ENCODE measurements at places on chromosomes 5 and 9.
A peak's percentile ranks its signal among the peaks of the same experiment; 100 is the strongest.

DNA sequence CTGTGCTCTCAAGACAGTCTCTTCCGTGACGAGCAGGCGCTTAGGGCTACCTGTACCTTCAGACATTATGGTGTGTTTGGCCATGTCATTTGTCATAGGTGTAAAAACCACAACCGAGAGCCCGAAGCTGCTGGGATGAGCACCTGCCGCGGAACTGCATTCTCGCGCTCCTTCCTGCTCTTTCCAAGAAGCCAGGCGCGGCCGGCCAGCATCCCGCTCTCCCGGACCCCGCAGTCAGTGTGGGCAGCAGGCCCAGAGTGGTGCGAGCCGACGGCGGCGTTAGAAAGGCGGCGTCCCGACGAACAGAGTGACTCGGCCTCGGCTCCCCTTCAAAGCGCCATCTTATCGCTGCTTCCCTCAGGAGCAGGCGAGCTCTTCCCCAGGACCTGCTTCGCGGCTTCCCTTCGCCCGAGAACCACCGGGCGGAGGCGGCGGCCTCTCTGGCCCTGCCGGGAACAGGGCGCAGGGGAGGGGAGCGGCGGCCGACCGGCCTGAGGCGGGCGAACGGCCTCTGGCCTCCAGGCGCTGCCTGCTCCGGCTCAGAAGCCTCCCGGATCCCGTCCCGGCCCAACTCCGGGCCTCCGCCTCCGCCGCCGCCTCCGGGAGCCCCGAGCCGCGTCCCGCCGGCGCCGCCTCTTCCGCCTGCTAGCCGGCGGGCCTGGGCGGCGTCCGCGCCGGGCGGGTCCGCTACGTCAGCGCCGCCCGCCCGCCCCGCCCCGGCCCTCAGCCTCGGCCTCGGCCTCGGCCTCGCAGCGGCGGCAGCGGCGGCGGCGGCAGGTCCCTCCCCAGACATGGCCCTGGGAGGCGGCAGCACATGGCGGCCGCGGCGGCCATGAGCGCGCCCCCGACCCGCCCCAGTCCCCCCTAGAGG, at the start of gene FAM120A:
Gene FAM120A (plus strand): TSS at position 741 of the 871 bp plus-strand sequence. CDS start 231 bp downstream, outside the sequence.
- DNase-seq = peak; percentile 83

- peak; percentile 89 for DNase-seq
Observed at GRCh38 chr9:71762900-71763653, 5.2 kb downstream of the CEMIP2 start.

DNA sequence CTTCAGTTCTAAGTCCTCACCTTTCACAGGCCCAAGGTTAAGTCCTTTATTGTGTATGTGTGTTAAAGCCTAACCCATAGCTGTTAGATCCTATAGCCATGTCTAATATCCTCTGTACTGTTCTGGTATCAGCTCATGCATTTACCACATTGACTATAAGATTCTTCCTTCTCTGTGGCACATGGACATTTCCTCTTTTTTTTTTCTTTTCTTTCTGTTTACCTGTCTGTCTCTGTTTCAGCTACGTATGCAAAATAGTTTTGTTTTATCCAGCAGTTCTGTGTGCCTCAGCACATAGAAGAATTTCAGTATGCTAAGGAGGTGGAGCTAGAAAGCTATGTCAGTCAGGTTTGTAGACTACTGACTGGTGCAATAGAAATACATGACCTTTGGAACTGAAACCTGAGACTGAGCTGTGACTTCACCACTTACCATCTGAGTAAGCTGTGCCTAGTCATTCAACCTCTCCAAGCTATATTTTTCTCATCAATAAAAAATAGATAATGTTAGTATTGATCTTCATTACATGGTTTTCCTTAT, 155.6 kb upstream of the VLDLR start:
- peak; percentile 25 for DNase-seq

DNA sequence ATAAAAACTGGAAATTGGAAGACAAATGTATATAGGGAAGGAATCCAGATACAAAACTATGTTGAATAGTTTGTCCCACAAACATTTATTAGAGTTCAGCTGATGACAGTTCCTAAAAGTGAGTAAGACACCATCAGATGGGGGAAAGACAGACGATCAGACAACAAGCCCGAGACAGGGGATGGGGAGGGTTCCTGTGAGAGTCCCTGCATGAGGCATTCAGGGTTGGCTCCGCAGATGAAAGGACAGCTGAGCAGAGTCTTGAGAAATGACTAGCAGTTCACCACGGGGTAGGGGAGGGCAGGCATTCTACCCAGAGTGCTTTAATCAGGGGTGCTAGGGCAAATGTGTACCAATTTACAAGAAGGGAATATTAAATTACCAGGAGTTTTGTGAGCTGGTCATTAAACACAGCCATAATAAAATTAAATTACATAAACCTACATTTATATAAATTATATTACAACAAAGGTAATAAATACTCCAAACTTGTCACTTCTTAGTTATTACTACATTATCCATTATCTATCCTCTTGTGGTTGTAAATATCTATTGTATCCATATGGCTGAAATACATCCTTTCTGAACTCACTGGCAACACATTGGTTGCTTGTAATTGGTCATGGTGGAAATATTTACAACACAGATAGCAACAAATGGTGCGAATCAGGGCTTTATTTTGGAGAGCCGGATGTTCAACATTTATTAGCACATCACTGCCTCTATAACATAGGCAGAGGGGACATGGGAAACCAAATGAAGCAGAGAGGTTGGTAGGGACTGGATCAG, 27.8 kb downstream of the TNFSF15 start:
- DNase-seq = no peak

GRCh38 chr9:35841645-35841900, 12.5 kb downstream of the TMEM8B start:
- DNase-seq = no peak

GRCh38 chr5:75681125-75681830, 36.0 kb downstream of the POC5 start:
- peak; percentile 61 for DNase-seq

- no peak for DNase-seq
Observed at GRCh38 chr5:14744296-14745187, 80.0 kb downstream of the OTULIN start.

DNA sequence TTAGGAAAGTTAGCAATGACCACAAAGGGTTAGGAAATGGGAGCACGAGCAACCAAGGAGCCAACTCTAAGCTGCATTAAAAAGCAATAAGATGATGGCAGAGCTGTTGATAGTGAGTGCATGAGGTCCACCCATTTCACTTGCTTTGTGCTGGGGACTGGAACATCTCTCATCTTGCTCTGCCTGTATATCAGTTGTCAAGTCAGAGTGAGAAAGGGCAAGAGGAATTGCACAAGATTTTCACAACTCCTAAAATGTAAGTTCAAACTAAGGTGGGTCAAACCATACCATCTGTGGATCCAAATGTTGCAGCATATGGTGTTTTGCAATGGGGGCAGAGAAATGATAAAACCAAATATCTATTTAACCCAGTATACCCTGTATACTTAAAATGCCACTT, 2.8 kb upstream of the ESM1 start:
- no peak for DNase-seq

DNA sequence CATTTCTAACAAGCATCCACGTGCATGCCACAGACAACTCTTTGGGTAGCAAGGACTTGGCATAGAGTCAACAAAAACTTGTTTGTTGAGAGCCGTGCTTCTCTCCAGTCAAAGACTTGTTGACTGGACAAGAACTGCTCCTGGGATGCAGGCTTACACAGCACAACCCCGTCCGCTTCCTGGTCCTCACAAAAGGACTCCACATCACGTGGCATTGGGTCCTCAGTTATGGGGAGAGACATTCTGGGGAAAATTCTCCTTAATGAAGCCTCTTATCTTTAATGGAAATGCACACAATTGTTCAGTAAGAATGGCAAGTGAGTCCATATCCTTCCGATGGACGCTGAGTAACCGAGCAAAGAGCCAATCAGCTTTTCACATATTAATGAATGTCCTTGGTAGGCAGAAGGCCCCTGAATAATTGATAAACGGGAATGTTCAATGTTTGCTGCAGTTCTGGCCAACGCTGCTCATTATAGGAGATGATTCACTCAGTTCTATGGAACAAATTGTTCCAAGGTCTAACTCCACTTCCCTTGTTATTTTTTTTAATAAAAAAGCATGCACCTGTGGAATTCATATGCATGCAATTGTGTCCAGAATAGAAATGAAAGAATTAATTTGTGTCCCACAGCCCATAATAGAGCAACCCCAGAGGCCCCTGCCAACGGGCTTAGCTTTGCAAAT, 97.0 kb upstream of the ZNF366 start:
- no peak for DNase-seq

DNA sequence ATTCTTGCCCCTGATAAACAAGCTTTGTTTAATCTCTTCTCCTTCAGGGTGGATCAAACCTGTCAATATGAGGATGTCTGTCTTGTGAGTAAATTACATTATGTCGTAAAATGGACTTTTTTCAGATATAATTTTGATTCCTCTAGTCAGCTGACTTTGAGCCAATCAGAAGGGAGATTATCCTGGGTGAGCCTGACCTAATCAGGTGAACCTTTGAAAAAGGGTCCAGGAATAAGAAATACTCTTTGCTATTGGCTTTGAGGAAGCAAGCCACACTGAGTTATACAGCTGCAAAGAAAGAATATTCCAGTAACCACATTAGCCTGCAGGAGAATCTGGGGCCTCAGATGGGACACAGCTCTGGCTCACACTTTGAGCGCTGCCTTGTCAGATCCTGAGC, 304.3 kb upstream of the ARRDC3 start:
- no peak for DNase-seq

- DNase-seq = peak; percentile 41
Observed at GRCh38 chr9:120711841-120712538, 2.3 kb downstream of the MEGF9 start.

- peak; percentile 59 for DNase-seq
Observed at GRCh38 chr5:116454417-116454927, 120.2 kb downstream of the SEMA6A start.

DNA sequence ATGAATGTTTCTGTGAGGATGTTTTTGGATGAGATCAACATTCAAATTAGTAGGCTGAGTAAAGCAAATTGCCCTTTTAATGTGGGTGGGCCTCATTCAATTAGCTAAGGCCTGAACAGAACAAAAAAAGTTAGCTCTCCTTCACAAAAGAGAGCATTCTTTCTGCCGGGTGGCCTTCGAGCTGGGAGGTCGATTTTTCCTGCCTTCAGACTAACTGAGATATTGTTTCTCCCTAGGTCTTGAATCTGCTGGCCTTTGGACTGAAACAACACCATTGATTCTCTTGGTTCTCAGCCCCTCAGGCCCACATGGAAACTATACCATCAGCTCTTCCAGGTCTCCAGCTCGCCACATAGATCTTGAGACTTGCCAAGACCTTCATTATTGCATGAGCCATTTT, 29.1 kb upstream of the FREM1 start:
- DNase-seq = no peak

DNA sequence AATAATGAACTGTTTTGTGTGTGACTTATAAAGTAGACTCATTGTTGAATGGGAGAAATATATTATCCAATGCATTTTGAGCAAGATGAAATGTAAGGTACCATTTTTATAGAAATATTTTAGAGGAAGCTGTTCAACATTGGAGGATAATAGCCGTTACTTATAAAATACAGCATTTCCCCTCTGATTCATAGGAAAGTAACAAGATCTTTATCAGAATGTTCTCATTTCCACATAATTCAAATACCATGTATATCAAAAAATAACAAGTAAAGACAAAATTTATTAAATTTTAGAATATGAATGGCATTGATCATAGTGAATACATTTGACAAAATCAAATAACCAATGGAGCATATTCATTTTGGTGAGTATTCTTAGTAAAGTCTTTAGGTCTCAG, 346.7 kb upstream of the PTGER4 start:
- DNase-seq = no peak

GRCh38 chr5:65085516-65085850, 316.8 kb downstream of the CWC27 start:
- no peak for DNase-seq

- DNase-seq = peak; percentile 14
Observed at GRCh38 chr5:66440202-66440680, 156.0 kb upstream of the MAST4 start.

DNA sequence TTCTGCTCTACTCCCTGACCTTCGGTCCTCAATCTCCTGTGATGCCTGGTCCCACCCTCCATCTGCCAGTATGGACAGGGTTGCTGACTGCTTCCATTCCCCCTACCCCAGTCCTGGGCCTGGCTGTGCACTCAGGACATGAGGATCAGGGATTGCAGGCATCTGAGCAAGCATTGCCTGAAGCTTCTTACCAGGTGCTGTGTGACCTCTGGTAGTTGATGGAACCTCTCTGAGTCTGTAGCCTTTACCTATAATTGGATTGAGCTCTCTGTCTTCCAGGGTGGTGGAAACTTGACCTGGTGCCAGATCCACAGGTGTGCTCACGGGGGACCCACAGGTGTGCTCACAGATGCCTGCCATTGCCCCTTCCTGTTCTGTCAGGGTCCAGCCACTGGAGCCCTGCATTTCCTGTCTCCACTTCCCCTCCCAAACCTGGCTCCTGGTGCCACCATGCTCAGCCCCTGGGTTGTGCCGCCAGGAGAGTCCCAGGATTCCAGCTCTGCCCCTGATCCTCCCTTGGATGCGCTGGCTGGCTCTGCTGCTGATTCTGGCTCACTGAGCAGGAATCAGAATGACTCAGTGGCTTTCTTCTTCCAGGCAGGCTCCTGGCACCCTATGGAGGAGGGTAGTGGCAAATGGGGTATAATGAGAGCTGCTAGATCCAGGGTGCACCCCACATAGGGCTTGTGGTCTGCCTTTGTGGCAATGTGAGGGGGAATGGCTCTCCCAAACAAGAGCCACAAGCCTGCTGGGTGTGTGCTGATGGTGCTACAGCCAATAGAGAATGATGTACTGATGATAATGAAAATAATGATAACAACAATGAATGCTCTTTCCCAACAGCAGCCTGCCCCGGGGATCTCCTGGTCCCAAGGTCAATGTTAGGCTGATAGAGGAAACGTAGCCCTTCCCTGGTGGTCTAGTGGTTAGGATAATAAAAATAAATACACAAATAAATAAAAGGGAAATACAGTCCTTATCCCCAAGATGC, 35.2 kb upstream of the PSD2 start:
- DNase-seq = peak; percentile 20

DNA sequence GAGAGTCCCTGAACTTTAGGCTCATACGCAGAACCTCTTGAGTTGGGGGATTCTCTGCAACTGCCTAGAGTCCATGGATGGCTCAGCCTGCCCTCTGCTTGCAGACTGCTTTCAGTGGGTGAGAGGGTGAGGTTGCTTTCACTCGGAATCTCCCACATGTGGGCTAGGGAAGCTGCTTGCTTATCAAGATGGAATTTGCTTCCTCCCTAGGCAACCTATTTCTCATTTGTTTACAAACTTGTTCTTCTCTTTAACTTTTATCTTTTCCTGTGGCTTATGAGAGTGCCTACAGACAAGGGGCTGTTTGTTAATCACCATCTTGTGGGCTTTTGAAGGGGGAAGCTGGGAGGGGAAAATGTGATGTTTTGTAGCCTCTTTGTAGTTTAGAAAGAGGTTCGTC, 10.0 kb downstream of the TLE4 start:
- DNase-seq = peak; percentile 89
